ENCODE measurements at places on chromosomes 3 and 15.

DNA sequence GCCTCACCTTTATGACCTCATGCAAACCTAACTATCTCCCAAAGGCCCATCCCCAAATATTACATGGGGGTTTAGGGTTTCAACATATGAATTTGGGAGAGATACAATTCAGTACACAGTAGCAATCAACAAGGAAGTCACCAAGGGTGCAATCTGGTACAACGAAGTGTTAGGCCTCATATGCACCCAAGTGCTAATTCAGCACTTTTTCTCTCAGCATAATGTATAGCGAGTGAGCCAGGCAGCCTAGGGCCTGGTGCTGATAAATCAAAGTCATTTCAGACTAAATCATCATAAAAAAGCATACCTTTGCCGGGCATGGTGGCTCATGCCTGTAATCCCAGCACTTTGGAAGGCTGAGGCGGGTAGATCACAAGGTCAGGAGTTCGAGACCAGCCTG is 11.7 kb upstream of the KBTBD8 start:
- no peak for ATAC-seq

- ATAC-seq = no peak
Measured at GRCh38 chr3:125187599-125187910, 25.0 kb downstream of the SLC12A8 start.

DNA sequence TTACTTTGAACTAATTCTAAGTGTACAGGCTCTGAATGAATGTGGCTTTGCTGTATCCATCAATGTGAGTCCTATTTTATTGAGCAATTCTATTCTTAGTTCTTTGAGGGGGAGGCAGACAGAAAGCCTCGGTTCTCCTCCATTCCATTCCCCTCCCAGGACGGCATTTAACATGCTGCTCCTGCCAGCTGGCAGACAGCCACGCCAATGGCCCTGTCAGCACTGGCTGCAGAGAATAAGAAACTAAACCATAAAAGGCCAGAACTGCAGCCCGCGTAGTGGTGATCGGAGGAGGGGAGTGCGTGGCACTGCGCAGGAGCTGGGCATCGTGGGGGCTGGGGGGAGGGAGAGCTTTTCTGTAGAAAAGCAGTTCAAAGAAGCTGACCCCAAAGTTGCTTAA is 76.0 kb upstream of the HACD2 start:
- no peak for ATAC-seq

DNA sequence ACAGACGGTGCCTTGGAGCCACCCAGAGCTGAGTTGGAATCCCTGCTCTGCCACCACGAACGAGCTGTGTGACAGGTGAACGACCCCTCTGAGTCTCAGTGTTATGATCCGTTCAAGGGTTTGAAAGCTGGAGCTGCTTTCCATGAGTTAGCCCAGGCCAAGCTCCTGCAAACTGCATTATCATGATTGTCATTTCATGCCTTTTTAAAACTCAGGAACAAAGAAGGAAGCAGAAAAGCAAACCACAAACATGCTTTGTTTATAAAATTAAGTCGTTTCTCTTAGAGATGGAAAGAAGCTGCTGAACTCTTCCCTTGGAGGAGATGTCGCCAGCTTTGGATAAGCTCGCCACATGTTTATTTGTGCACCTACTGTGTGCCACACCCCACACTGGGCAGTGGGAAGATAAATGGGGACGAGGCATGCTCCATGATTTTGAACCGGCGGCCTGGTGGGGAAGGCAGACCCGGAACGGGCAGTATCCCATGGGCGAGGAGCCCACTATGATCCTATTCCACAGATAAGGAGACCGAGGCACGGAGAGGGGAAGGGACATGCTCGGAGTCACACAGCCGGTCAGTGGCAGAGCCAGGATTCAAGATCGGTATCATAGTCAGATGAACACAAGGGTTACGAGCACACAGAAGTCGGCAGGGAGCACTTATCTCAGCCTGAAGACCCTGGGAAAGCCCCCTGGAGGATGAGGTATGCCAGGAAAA is 15.9 kb downstream of the HRH1 start:
- no peak for ATAC-seq

DNA sequence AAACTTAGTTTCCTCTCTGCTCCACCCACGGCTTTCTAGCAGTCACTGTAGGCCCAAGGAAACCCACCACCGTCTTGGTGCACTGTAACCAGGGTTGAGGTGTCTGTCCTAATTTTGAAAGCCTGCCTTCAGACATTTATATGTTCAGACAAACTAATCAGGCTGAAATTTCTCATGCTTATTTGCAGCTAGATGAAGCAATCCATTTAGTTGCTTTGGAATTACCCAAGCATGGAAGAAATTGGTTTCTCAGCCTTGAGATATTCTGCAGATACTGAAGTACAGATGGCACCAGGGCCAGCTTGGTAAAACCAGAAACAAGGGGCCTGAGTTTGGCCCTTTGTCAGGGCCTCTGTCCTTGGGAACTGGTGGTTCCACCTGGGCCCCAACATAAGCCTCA is 105.4 kb downstream of the CACNA1D start:
- ATAC-seq = no peak

DNA sequence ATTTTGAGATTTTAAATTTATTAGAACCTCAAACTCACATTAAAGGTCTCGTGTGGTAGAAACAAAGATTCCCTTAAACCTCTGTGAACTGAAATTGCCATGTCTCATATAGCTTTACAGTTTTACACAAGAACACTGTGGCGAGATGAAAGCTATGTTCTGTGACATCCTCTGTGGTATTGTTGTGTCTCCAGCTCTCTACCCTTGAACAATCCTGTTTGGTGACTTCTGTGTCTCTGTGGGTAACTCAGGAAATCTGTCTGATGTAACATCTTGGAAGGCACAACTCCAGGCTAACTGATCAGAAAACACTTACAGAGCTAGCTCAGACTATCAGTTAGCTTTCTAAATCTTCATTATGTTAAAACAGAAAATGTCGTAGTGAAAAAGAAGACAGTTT is 318.8 kb upstream of the GBE1 start:
- ATAC-seq = no peak

GRCh38 chr3:16171009-16171408 is 3.5 kb upstream of the GALNT15 start:
- ATAC-seq = no peak

- ATAC-seq = no peak
Measured at GRCh38 chr15:62612771-62613170, 429.8 kb upstream of the TPM1 start.

GRCh38 chr3:159761369-159761768 is 227.3 kb upstream of the IL12A start:
- ATAC-seq = no peak

DNA sequence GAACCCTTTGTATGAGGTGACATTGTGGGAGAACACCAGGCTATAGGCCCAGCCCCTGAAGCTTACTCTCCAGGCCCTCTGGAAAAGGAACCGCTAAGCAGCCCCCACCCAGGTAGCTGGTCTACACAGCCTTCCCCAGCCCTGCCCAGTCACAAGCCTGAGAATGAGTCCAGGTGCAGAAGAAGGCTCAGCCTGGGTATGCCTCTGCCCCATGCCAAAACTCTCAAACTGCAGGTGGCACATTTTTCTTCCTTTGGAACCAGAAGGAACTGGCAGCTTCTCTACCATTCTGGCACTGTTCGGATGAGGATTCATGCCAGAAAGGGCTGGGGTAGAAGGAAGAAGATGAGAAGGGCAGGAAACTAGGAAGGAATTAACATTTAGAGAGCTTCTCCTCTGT is 23.7 kb upstream of the TBC1D21 start:
- ATAC-seq = no peak

GRCh38 chr15:89364741-89365450 is 30.3 kb upstream of the POLG start:
- ATAC-seq = no peak

GRCh38 chr3:127624063-127624462 is 4.9 kb upstream of the PODXL2 start:
- ATAC-seq = no peak

DNA sequence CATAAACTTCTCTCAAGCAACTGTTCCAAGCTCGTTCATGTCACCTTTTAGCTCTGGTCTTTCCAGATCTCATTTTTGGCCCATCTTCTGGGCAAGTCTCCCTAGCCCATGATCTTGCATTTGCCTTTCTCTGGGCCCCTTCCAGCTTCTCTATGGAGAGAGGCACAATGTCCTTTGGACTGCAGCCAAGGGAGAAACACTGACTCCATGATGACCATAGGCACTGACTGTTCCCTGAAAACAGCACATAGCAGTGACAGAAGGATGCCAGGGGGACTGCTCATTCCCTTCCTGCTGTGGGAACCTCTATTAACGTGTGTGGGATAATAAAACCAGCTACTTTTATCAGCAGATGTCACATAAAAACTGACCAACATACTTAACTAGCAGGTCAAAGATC is 60.3 kb downstream of the STRIT1 start:
- no peak for ATAC-seq

GRCh38 chr3:126456766-126457388 is 18.8 kb downstream of the ZXDC start:
- ATAC-seq = no peak

DNA sequence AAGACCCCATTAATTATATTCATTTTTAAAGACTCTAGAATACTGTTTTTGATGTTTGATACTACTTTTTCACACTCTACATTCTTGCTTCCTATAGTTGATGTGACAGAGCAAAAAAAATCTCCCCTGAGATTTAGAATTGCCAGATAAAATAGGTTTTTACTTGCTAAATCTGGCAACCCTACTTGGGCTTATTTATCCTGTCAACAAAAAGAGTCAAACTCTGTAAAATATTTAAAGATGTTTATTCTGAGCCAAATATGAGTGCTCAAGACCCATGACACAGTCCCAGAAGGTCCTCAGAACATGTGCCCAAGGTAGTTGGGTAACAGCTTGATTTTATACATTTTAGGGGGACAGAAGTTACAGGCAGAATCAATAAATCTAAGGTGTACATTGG is 72.3 kb downstream of the DAPK2 start:
- no peak for ATAC-seq

DNA sequence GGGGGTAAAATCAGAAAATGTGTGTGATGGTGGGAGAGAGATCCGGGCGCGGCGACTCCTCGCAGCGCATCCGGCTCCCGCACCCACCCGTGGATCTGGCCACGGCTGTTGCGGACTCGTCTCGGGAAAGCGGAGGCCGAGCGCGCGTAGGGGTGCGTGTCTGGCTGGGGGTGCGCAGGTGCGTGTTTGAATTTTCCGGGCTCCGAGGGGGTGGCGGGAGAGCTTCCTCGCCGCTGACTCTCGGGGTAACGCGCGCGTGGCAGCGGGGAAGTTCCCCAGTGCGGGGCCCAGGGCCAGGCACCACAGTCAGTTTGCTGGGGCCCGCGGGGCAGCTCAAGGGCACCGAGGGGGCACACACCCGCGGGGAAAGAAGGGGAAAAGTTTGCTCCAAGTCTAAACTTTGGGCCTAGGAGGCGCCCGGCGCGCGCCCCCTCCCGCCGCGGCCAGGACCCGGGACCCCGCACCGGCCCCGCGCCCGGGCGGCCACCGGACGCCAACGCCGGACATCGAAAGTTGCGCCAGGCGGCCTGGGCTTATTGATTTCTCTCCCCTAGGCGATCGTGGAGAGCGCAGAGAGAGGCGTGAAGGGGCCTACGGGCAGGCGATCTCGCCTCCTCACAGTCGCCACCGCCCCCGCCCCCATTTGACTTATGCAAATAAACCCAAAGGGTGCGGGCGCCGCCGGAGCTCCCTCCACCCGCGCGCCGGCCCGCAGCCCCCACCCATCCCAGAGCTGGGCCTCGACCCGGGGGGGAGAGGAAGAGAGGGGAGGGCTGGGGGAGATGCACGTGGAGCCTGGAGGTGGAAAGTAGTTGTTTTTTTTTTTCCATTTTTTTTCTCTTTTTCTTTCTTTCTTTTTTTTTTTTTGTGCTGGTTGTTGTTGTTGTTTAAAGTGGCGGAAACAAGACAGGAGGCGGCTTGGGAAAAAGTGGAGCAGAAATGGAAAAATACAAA is 639 bp downstream of the FOXP1 start:
- peak; percentile 70 for ATAC-seq

- ATAC-seq = peak; percentile 65
Measured at GRCh38 chr3:187319699-187320302, 28.3 kb upstream of the MASP1 start.

DNA sequence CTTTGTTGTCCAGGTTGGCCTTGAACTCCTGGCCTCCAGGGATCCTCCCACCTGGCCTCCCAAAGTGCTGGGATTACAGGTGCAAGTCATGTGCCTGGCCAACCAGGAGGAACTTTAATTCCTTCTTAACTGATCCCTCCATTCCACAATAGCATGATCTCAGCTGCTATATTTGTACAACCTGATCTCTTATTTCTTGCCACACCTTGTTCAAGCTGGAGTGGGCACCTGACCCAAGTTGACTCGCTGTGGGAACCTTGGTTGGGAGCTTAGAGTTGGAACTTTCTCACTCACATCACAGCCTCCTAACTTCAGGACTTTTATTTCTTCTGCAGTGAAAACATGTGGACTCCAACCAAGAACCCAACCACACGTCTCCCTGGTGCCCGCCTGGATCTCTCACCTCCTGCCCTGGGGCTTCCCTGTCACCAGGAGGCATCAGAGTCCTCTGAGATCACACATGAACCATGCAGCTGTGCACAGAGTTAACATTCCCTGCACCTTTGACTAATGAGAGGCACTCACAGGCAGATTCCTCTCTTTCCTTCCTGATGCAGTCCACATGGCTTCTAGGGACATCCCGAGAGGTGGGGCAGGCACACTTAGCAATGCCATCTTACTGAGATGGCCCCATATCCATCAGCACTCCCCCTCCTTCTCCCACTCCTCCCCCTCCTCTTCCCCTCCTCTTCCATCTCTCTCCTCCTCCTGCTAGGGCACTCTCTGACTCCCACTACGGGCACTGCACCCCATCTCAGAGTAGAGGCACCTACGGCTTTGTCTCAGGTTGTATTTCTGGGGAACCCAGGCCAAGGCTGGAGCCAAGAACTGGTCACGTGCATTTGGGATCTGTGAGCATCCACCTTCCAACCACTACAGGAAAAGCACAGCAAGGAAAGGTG is 9.7 kb upstream of the CYFIP1 start:
- ATAC-seq = no peak

- no peak for ATAC-seq
Measured at GRCh38 chr3:64437131-64437530, 211.9 kb upstream of the PRICKLE2 start.

DNA sequence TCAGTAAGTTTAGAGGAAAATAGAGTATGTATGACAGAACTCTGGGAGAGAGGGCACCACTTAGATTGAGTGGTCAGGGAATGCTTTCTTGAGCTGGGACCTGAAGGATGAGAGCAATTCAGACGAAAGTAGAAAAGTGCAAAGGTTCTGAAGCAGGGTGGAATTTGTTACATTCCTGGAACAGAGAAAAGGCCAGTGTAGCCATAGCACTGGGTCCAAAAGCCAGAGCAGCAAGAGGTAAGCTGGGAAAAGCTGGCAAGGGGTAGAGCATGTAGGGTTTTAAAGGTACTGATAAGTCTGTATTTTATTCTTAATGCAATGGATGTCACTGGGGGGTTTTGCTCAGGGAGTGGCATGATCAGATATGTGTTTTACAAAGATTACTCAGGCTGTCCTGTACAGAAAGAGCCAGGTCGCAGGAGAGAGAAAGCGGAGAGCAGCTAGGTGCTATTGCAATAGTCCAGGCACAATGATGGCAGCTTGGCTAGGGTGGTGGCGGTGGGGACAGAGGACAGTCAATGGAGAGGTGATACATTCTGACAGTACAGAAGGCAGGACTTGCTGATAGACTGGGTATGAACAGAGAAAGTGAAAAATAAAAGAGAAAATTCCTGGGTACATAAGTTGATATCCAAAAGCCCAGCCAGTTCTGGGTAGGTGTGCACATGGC is 17.0 kb downstream of the FSTL1 start:
- no peak for ATAC-seq

- no peak for ATAC-seq
Measured at GRCh38 chr3:94440767-94441493, 378.1 kb downstream of the NSUN3 start.

GRCh38 chr15:65561934-65562333 is 31.7 kb downstream of the HACD3 start:
- no peak for ATAC-seq

GRCh38 chr3:50515565-50516439 is 12.4 kb upstream of the CACNA2D2 start:
- ATAC-seq = peak; percentile 75

All from stimulated activated memory B cell treated with anti-CD40 and anti-IgM and Interleukin-4, amounts not matched to agents 10 μg/mL and 1 μg/mL and 100 μg/mL, for 72 hours (primary cell).